Left renal cortex interstitium (tissue), 4 donors: ENCODE measurements at places on chromosomes 12 and 14. TPM values are rescaled to one million over a fixed set of nuclear protein-coding genes. Genes with fewer than 3 reads are reported as not detected.

TROAP gene
- polyA plus RNA-seq: 32.8 TPM

MGP gene
- 29.4 TPM for polyA plus RNA-seq

DNA sequence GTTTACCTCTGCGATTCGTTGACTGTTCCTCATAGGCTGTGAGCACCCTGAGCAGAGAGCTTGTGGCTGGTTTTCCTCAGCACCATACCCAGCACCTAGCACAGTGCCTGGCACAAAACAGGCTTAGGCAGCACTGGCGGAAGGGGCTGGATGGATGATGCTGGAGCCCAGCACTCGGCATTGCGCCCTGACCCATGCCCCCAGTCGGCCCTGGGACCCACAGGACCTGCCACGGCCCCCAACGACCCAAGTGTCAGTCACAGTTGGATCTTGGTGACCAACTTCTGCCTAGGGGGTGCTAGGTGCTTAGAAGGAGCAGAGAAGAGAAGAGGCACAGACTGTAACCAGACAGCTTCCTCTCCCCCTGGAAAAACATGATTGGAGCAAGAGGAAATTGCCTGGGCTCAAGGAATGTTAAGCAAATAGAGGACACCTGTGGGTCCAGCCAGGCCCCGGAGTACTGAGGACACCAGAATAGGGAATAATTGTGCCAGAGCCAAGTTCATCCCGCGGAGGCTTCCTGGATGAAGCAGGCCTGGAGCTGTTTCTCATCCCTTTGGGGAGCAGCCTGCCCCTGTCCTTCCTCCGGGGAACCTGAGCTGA lies 31.5 kb downstream of the DEGS2 start:
- DNase-seq: no peak

ANKRD33 gene
- polyA plus RNA-seq: 0.21 TPM

- no peak for DNase-seq
Measured at GRCh38 chr12:65998536-65999530, 131.7 kb downstream of the LLPH start.

DNA sequence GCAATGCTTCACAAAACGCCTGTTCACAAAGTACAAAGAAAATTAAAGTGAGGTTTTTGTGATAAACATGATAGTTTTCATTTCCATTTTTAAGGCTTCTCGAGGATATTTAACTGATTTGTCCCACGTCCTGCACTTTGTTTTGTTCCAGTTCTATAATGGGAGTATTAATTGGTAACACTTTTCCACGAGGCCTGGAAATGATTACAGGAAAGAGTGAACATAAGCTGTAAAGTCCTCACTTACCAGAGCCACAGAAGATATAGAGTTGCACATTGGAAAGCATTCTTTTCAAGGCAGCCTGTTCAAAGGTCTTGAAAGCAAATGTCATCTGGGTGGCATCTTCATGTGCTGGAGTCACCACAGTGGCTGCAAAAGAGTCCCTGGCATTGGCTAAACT lies 1236.6 kb downstream of the BCL11B start:
- DNase-seq: no peak

GRCh38 chr12:132435486-132436187 lies 54.3 kb upstream of the FBRSL1 start:
- no peak for DNase-seq

SLC6A12 gene
- polyA plus RNA-seq: 15.0 TPM

PTPN21 gene
- 37.9 TPM for polyA plus RNA-seq

DNA sequence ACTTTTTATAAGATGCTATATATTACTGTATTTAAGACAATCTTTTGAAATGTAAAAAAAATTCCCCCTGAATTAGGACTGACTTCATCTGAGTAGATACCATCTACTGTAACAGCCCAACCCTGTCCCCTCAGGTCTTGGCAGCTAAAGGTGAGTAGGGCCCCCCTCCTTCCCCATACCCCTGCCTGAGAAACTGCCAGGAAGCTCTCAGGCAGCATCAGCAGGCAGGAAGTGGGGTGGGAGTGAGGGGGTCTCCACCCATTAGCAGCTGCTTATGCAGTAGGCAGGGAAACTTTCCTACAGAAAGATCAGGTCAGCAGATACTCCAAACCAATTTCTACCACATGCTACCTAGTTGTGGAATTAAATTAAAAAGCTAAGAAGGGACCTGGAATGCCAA lies 62.5 kb downstream of the PAX9 start:
- DNase-seq: no peak
